ENCODE measurements at places on chromosomes 4 and X.

- DNase-seq: no peak
Observed at GRCh38 chrX:141609111-141609510, 19.6 kb downstream of the SPANXA2 start.

DNA sequence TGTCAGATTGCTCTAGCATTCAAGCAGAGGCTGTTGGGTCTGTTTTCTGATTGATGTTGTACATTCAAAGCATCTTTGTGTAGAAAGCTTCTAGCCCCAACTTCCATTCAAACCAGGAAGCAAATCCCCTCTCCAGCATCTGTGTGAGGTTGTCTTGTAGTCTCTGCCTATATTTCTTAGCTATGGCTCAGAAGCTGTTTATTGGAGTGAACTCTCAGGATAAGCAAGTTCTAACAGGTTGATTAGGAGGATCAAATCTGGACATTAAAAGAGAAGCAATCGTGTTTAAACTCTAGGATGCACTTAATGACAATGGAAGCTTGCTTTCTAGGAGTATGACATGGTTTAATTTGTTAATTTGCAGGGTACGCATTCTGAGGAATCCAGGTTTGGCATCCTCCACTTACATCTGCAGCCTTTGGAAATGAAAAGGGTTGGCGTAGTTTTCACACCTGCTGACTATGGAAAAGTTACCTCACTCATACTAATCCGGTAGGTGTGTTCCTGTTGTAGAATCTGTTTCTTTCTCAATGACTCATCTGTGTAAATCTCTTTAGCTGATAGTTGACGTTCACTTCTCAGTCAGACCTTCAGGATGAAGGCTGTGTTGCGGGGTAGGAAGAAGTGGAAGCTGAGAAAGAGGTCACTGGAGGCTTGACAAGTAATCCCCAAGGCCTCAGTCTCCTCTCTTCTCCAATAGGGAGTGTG is 88.0 kb upstream of the TLR2 start:
- no peak for DNase-seq

DNA sequence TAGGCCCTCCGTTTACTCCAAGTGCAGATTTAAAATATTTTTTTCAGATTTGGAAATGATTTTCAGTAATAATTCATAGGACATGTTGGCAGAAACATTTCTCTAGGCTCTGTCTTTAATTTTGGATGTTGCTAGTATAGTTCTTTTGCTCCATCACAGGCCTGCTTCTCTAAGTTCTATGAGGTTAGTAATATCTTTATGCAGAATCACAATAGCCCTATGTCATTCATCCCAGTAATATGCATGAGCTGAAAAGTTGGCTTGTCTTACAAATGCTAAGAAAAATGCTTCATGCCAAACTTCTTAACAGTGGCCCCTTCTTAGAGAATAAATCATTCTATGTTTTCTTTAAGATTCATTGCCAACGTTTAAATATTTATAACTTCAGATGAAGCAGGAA is 148.3 kb upstream of the TLL1 start:
- DNase-seq: no peak

DNA sequence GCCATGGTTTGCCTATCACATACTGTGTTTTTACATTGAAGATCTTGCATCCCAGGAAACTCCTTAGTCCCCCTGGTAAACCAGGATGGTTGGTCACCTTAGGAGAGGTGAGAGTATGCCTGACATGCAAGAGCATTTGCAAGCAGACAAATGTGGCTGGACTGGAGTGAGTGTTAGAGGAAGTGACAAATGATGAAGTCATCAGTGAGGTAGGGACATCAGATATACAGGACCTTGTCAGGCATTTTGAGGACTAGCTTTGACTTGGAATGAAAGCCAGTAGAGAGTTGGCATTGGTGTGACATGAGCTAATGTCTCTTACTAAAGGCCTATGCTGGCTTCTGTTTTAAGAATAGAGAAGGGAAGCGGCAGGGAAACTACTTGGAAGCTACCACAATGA is 124.9 kb downstream of the FRMPD4 start:
- DNase-seq: no peak

- DNase-seq: no peak
Observed at GRCh38 chr4:182179105-182179504, 64.1 kb upstream of the TENM3 start.

GRCh38 chr4:37881811-37882210 is 9.1 kb upstream of the TBC1D1 start:
- DNase-seq: no peak

DNA sequence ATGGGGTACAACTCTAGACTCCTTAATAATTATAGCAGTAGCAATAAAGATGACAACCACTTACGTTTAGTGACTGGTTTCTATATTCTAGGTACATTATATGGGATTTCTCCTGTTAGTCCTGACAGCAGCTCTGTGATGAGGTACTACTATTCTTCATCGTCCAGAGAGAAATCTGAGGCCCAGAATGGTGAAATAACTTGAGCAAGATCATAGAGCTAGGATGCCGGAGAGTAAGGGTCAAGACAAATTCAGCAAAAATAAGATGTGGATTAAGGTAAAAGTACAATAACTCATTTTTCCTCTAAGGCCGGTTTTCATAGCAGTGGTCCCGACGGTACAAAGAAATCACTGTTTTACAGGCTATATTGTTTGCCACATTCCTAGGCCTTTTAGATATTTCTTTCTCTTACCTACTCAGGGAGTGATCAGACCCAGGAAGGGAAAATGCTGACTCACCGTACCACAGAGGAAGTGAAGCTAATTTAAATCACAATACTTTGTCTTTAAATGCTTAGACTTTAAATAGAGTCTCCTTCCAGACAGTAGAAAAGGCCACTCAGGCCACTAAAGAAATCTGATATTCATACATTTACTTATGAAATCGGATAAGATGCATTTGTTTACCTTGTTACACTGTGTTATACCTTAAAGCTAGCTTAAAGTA is 2023.0 kb upstream of the AGA start:
- DNase-seq: no peak

DNA sequence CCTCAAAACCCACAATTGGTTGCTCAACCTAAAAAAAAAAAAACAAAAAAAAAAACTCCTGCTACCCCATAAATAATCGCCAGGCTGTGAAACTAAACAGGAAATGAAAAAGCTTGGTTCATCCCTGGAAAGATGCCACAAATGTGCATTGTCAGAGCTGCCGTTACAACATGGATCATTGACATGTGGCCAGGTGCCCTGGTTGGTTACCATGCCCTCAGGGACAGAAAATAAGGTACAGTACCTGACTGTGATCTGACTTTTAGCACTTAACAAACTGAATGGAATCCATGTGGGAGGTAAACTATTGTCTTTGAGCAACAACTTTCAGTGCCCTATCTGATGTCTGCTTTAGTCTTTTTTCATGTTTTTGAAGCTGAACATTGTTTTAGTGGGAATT is 118.0 kb upstream of the RPL34 start:
- no peak for DNase-seq

GRCh38 chr4:153564630-153565525 is 98.7 kb downstream of the TMEM131L start:
- no peak for DNase-seq
